Melanocyte of skin (primary cell): ENCODE measurements at places on chromosomes 1 and 21. TPM values are rescaled to one million over a fixed set of nuclear protein-coding genes. Genes with fewer than 3 reads are reported as not detected.

Gene EXO5
- total RNA-seq = 7.6 and 8.0 TPM in 2 replicates

Gene IGSF21
- not detected in 2 replicates for total RNA-seq

Gene CACNA1S
- not detected in 2 replicates for total RNA-seq

Gene HIVEP3
- total RNA-seq = 1.7 and 2.0 TPM in 2 replicates

Gene E2F2
- total RNA-seq = 6.2 and 6.7 TPM in 2 replicates

Gene SETDB1
- total RNA-seq = 33.0 and 34.1 TPM in 2 replicates
